ENCODE measurements at places on chromosomes 2 and 18.
A peak's percentile ranks its signal among the peaks of the same experiment; 100 is the strongest.

GRCh38 chr2:37886745-37887144 is 38.3 kb upstream of the RMDN2 start:
- DNase-seq = no peak

GRCh38 chr18:32049393-32050171 is 31.0 kb downstream of the RNF125 start:
- DNase-seq = peak; percentile 28

DNA sequence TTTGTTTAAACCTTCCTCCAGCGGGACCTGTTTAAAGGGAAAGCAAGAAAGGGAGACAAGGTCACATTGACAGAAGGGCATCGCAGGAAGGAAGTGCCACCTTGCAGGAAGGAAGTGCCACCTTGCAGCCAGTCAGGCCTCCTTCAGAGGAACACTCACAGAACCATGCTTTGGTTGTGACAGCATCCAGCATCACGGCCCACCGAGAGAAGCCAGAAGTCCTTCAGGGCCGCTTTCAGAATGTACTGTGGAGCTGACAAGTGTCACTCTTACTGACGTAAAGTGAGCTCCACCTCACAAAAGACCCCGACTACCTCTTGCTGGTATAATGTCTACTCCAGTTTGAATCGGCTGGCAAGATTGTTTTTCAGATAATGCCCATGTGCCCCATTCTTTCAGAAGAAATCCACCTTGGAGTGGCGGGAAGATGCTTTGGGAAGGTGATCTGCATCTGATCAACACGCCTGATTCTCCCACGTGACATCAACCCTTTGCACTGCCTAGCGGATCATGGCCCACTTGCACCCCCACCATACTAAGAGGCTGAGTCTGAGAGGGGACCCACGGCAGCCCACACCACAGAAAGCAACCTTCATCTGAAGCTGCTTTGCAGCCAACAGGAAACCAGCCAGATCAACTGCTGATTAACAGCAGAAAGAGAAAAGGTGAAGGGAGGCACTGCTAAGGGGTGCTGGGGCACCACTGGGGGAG is 99.8 kb downstream of the UXS1 start:
- DNase-seq = peak; percentile 26

- no peak for DNase-seq
Observed at GRCh38 chr2:31428001-31428418, 13.5 kb upstream of the XDH start.

- no peak for DNase-seq
Observed at GRCh38 chr2:192948316-192948715, 753.6 kb upstream of the TMEFF2 start.

- DNase-seq = no peak
Observed at GRCh38 chr2:23583467-23583866, 198.5 kb downstream of the KLHL29 start.

GRCh38 chr18:74963820-74964446 is 245.0 kb downstream of the PTGR3 start:
- no peak for DNase-seq

DNA sequence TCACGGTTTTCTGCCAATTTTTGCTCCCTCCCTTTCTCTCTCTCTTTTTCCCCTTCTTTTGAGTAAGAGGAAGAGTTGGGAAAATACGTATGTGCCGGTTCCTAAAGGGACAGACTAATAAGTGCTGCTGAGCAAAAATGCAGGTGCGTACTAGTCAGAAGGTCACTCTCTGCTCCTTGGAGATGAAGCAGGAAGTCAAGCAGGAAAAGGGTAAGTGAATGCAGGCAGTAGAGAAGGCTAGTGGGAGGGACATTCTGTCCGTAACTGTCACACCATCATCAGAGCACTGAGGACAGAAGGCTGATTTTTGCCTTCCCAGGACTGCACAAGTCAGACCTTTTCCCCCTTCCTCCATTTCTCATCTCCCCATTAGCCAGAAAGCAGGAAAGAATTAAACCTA is 105.7 kb downstream of the CDH2 start:
- DNase-seq = no peak

DNA sequence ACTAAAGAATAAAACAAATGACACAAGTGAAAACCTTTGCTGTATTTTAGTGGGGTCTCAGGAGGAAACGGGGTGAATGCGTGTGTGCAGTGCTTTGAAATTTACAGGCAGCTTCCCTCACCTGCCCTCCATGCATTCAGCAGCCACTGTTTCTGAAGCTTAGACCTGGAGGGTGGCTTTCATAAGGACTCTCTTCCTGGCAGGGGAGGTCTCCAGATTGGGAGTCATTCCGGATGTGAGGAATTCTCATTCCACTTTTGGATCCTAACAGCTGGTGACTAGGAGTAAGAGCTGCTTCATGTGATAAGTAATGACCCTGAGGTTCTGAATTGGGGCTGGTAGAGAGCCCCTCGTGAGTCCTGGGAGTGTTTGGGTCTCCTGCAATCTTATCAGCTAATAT is 192.5 kb downstream of the SH3BP4 start:
- DNase-seq = no peak

DNA sequence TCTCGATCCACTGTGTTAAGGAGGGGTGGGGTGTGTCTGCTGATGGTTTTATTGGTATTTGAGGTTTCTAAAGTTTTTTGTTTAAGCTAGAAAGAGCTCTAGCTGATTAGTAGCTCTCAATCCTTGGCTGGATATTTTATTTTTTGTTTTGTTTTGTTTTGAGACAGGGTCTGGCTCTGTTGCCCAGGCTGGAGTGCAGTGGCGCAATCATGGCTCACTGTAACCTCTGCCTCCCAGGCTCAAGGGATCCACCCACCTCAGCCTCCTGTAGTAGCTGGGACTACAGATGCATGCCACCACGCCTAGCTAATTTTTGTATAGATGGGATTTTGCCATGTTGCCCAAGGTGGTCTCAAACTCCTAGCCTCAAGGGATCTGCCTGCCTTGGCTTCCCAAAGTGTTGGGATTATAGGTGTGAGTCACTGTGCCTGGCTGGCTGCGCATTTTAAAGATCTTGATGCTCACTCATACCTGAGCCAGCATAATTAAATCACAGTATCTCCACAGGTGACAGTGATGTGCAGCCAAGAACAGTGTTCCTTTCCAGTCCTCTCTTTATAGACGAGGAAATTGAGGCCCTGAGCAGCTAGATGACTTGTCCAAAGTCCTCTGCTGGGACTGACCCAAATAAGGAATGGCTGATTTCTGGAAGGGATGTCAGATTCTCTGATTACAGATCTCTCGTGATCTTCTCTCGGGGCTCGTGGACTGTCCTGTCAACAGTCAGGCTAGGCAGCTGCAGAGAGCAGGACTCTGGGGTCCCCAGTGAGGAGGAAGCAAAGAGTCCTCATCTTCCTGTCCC is 44.5 kb downstream of the SPTBN1 start:
- DNase-seq = no peak

GRCh38 chr2:38971377-38971776 is 81.7 kb downstream of the ARHGEF33 start:
- DNase-seq = no peak

DNA sequence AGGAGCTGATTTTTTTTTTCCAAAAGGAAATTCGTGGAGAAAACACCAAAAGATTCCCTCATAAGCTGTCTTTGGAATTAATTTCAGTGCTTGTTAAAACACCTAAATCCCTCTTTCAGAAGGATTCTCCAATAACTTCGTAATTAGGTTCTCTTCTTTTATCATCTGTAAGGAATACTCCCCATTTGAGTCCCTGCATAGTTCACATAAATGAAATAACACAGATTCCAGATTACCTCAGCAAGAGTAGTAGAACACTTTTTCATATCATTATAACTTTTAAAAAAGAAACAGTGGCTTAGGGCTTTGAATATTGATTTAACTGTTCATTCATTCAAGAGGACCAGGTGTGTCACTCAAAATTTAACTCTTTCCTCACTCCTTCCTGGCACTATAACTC is 55.5 kb downstream of the ARHGAP28 start:
- no peak for DNase-seq

DNA sequence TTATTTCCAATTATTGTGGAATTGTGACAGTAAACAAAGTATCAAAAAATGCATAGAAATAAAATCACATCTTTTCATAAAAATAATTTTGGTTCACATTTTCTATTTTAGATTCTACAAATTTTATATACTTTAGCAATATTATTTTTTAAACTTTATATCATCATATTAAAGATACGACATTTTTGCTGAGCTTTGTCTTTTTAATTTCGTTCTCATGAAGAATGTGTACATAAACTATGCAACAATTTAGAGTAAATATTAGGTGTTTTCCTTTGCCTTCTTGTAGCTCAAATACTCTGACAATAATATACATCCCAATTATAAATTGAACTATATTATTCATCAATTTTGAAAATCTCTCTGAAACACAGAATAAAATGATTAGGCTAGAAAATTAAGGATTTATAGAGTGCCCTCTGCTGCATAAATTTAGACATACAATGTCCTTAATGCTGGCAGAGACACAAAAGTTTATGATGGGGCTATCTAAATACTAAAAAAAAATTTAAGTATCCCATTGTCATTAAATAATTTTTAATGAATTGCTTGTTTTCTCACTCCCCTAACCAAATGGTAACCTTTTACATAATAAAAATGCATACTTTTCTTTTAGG is 45.7 kb downstream of the CCDC102B start:
- no peak for DNase-seq

GRCh38 chr2:205781244-205781931 is 99.1 kb downstream of the NRP2 start:
- no peak for DNase-seq

- no peak for DNase-seq
Observed at GRCh38 chr2:9167718-9168657, 38.6 kb upstream of the ASAP2 start.

GRCh38 chr2:202221873-202222272 is 16.5 kb downstream of the SUMO1 start:
- DNase-seq = no peak

DNA sequence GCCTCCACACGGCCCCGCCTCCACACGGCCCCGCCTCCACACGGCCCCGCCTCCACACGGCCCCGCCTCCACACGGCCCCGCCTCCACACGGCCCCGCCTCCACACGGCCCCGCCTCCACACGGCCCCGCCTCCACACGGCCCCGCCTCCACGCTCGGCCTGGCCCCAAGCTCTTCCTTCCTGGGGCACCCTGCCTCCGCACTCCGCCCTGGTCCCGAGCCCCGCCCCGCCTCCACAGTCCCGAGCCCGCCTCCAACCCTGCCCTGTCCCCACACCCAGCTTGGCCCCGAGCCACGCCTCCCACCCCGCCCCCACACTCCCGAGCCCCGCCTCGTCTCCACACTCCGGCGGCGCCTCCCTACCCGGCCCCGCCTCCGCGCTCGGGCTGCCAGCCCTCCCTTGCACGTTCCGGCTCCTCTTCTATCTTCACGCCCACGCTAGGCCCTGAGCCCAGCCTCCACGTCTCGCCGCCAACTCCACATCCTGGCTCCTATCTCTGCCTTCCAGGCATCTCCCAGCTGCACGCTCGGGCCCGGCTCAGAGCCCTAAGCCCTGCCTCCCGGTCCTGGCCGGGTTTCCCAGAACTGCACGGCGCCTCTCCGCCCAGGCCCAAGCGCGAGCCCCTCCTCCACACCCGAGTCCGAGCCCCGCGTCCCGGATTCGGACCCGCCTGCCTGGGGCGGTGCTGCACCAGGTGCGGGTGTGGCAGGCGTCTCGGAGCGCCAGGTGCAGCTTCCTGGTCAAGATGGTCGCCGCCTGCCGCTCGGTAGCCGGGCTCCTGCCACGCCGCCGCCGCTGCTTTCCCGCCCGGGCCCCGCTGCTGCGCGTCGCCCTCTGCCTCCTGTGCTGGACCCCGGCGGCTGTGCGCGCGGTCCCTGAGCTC is at the start of gene TMEM87B:
Gene TMEM87B, plus strand, starts transcription at position 423 of the 883 bp plus-strand sequence. Its CDS starts 323 bp downstream, at position 746.
- peak; percentile 98 for DNase-seq

DNA sequence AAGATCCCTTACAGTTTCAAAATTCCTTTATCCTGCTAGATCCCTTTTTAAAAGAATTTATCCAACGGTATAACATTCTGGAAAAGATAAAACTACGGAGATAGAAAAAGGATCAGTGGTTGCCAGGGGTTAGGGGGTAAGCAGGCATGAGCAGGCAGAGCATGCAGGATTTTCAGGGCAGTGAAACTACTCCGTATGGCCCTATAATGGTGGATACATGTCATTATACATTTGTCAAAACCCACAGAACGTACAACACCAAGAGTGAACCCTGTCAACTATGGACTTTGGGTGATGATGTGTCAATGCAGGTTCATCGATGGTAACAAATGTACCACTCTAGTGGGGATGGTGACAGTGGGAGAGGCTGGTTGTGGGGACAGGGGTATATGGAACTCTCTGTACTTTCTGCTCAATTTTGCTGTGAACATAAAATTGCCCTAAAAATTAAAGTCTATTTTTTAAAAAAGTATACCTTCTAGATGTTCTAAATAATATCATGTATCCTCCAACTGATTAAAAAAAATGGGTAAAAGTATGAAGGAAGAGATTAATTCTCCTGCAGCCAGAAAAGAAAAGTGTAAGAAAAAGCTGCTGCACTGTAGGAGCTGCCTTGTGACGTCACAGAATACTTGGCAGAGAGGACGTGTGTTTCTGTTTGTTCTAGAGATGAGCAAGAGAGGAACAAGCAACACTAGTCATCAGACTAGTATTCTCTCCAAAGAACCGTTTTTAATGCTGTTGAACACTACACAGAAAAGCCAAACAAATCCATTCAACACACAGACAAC is 23.6 kb downstream of the ANKRD44 start:
- peak; percentile 49 for DNase-seq

DNA sequence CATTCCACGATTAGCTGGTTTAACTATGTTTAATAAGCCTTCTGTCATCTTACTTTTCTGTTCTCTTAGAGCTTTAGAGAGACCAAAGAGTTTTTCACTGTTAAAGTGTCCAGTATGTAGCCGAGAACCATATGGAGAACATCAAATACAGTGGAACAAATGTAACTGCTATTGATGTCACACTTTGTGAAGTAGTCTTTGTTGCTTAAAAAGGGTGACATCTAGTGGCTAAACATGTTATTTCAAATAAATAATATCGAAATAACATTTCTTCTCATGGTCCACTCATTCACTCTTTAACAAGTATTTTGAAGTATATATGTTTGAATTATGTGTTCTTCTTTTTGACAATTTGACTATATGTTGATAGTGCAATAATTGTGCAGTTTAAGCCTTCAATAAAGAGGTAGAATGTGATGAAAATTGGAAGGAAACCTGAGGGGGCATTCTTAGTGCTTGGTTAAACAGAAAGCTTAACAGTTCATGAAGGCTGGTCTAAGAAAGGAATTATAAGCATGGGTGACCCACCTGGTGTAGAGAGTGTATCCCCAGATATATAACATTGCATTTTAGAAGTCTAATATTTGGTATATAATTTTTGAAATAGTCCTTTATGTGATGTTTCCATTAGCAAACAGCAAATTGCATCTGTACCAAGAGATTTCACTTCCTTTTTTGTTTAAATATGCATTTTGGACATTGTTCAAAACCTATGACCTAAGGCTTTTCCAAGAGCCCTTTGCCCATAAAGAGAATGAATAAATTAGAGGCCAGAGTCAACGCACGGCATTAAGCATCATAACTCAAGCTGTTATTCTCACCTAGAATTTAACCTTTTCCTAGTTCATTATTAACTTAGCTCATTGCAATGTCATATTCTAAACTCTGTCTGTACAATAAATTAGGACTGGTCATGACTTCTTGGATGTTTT is 112.1 kb downstream of the KYNU start:
- DNase-seq = no peak

All from stimulated activated naive CD4-positive, alpha-beta T cell treated with Interleukin-2 at 50 U/mL for 16 hours (primary cell).